ENCODE measurements at places on chromosomes 11 and 22.

DNA sequence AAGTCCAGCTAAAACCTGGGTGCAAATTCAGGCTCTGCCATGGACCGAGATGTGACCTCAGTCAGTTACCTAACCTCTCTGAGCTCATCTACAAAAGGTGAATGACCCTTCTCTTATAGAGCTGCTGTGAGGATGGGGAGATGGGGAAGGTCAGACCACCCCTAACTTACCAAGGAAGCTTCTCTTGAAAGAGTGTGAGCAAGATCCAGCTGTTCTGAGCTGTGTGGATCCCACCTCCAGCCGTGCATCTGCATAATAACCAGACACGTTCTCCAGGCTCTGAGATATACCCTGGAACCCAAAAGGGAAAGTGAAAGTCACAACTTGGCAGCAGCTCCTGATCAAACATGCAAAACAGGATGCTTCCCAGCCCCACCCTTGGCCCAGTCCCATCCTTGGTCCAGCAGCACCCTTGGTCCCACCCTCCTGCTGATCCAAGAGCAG lies at the start of gene APOL3:
APOL3 (minus strand) TSS at position 257 of the 444 bp plus-strand sequence. CDS start 11,700 bp downstream, outside the sequence.
- no peak for DNase-seq

DNA sequence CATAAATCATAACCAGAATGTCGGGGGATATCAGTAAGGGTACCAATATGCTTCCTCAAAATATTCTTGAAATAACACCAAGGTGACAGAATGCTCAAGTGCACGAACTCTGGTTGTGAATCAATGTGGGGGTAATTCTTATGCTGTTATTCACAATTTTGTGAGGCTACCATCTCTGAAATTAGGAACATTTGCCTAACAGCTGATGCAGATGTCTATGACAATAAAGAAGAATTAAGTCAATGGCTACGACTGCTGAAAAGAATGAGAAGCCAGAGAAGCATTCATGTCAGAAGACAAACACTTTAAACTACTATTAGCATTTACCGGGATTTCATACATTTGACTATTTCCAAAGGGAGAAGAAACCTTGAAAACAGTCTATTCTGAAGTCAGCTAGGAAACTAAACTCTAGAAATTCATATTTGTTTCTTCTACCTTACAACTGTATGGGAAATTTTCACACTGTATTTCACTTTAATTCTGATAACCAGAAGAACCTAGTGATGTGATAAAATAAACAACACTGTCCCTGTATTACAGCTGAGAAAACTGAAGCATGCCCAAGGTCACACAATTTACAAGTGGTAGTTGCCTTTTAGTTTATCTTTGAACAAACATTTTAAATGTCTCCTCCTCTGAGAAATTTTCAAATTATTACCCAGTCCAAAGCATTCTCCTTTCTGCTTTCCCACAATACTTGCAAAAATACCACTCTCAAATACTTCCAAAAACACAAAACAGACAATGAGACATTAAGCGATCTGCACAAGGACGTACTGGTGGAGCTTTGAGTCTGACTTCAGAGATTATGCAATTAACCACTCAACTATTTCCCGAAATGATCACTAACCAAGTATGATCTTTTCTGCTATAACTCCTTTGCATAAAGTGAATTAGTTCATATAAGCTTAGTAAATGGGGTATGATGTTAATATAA lies 18.0 kb upstream of the ARHGAP32 start:
- DNase-seq: no peak

GRCh38 chr11:21948876-21949275 lies 244.0 kb upstream of the ANO5 start:
- no peak for DNase-seq

GRCh38 chr22:29002603-29003002 lies 59.0 kb downstream of the C22orf31 start:
- DNase-seq: no peak

GRCh38 chr11:79244241-79244772 lies 196.5 kb downstream of the TENM4 start:
- DNase-seq: no peak

- no peak for DNase-seq
Measured at GRCh38 chr22:40764763-40765441, 54.2 kb downstream of the SLC25A17 start.

DNA sequence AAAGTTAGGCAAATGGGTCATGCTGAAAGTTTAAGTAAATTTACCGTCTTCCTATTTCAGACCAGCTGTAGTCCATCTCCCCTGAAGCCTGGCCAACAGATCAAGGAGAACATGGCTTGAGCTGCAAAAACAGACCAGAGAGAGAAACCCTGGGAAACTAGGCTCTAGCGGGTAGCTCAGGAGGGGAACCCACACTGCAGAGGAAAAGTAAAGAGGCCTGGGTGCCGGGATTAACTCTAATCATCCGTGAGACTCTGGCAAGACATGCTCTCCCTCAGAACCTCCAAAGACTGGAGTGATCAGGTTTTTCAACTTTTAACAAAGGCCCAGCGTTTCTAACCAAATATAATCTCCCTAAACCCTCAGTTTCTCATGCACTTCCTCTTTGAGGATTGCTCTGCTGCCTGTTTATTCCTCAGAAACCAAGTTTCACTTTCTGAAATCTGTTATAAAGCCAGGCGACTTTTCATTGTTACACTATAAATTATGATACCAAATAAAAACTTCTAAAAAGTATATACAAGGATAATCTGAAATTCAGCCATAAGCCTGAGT lies 67.5 kb downstream of the GAB2 start:
- peak; percentile 80 for DNase-seq

DNA sequence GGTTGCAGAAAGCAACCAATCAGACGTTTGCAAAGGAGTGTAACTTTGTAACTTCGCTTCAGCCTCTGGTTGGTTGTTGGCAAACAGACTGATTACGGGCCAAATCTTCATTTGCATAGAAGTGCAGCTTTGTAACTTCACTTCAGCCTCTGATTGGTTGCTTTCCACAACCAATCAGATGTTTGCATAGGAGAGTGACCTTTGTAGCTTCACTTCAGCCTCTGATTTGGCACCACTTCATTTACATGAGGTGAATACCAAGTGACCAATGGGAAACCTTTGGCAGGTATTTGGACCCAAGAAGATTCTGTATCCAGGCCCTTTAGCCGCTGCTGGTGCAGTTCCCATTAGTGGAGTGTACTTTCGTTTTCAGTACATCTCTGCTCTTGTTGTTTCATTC lies 16.0 kb downstream of the USP47 start:
- DNase-seq: no peak

- DNase-seq: no peak
Measured at GRCh38 chr22:35952576-35952975, 76.0 kb downstream of the RBFOX2 start.

- no peak for DNase-seq
Measured at GRCh38 chr11:112132737-112133136, 31.2 kb downstream of the IL18 start.

DNA sequence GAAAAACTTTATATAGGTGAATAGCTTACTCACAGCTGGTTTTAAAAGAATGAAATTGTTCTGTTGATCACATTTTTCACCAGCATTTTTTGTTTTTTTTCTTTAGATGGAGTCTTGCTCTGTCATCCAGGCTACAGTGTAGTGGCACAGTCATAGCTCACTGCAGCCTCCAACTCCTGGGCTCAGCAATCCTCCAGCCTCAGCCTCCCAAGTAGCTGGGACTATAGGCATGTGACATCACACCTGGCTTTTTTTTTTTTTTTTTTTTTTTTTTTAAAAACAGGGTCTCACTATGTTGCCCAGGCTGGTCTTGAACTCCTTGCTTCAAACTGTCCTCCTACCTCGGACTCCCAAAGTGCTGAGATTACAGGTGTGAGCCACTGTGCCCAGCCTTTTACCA lies 3.6 kb downstream of the PACS1 start:
- DNase-seq: no peak

- DNase-seq: no peak
Measured at GRCh38 chr11:114017723-114018122, 41.8 kb upstream of the ZBTB16 start.

DNA sequence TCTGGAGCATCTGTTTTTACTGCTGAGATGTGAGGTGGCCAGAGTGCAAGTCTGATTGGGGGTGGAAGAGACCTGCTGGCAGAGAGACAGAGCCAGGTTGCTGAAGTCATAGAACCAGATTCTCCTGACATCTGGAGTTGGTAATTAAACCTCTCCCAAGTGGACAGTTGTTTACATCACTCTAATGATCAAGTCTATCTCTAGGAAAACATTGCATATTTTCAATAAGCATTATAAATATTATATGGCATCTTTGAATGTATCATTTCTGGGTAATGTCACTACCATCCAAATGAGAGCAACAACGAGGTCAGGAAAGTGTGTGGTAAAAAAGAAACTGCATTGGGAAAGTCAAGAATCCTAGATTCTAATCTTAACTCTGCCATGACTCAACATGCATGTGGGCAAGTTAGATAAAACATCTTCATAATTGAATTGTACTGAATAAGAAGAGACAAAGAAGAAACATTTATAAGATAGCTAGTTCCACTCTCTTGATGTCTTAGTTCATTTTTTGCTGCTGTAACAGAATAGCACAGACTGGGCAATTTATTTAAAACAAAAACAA lies 351.2 kb upstream of the API5 start:
- no peak for DNase-seq

- no peak for DNase-seq
Measured at GRCh38 chr11:13897646-13898276, 64.8 kb upstream of the SPON1 start.

DNA sequence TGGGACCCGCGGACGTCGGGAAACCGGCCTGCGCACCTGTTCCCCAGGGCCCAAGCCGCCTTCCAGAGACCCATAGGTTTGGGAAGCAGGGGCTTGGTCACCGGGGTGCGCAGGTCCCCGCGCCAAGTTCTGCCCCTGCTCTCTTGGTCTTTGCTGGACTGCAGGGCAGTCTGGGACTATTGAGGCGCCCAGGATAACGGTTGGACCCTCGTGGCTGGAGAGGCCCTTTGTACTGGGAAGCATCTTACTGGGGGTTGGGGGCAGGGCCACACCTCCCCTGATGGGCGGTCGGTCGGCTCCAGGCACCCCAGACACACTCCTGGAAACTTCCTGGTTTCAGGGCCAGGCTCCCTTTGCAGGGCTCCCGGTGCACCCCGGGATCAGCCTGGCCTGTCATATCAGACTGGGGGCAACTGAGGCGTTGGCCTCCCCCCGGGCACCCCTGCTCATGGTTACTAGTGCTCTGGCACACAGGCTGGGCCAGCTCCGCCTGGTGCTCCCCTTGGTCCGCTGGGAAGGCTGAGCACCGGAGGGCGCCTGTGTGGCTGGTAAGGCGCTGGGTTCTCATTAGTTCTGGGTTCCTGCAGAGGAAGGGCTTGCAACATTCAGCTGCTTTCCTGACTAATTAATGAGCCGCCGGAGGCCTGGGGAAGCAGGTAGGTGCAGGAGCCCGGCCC lies 1250.5 kb downstream of the BRD1 start:
- no peak for DNase-seq

DNA sequence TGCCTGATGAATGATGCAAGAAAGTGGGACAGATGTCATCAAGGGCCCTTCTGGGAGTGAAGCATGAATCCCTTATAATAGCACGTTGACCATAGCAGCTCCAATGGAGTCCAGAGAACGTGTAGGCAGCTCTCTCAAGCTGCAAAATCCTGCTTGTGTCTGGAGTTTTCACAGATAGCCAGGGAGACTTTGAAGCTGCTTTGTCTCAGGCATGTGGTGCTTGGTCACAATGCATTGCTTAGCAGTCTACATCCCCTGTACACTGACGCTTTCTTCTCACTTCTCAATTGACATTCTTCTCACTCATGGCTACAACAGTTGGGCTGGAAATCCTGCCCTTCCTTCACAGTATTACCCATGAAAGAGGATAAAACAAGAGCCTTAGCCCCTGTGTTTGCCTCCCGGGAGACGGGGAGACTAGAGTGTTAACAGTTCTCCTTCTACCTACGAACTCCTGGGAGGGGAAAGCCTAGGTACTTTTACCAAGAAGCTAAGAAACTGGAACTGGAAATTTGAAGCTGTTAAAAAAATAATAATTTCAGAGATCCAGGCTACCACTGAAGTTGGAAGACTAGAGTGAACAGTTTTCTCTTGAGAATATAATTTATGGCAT lies 20.7 kb upstream of the MMP7 start:
- DNase-seq: no peak

- no peak for DNase-seq
Measured at GRCh38 chr22:41132550-41132949, 40.2 kb downstream of the EP300 start.

DNA sequence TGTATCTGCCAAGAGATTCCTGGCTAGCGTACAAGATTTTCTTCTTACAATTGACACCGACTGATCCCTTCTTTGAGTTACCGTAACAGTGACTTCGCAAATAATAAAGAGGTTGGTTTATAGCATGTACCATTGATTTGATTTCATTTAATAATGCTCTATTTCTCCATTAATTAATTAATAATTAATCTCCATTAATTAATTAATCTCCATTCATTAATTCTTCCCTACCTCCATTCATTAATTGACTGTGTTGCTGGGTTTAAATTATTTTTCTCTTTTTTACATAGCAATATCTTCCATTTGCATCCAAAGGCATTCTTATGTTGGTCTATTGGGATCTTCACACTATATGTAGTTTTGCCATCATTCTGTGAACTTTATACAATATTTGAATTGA lies 21.0 kb downstream of the OR5AS1 start:
- no peak for DNase-seq

- DNase-seq: no peak
Measured at GRCh38 chr11:8287297-8287696, 23.6 kb upstream of the LMO1 start.

GRCh38 chr11:68460741-68461574 lies at the start of gene PPP6R3:
Gene PPP6R3, plus strand, starts transcription at chr11:68460752. Its CDS starts 76,913 bp downstream, at chr11:68537665.
- DNase-seq: no peak

GRCh38 chr22:17818180-17818579 lies 43.9 kb upstream of the BID start:
- DNase-seq: no peak

DNA sequence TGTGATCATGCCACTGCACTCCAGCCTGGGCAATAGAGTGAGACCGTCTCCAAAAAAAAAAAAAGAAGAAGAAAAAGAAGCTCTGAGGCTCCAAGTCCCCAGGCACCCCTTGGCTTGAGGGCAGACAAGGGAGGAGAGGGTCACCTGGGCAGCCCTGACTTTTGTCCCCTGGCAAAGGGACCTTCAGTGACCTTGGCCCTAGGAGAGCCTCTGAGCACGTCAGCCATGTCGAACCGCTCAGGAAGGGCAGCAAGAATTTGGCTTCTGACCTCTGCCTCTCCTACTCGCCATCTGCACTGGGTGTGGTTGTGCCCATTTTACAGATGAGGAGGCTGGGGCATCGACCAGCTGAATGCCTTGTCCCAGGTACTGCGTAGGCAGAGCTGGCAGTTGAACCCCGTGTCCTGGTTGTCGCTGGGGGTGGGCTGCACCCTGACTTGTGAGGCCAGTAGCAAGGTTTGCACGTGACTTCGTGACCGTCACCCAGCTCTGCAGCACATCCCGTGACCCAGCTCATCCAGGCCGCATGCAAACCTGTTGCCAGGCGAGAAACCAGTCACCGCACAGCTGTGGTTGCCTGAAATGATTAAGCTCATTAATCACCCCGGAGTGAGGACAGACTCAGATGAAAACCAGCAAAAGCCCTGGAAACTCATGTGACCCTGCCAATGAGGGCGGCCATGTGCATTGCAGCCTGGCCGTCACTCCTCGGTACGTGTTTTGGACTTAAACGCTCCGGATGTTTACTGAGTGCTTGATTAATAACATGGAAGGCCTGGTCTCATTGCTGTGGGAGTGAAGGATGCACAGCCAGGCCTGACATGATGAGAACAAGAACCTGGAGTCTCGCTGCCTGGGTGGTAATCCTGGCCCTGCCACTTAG lies 47.7 kb upstream of the PPP6R3 start:
- DNase-seq: no peak

- no peak for DNase-seq
Measured at GRCh38 chr22:20781272-20781990, 7.5 kb downstream of the SERPIND1 start.

- no peak for DNase-seq
Measured at GRCh38 chr22:44276706-44277356, 35.9 kb downstream of the SHISAL1 start.

- no peak for DNase-seq
Measured at GRCh38 chr11:29280452-29280851, 736.4 kb downstream of the KCNA4 start.
